ENCODE measurements at places on chromosomes 7 and 10.
A peak's percentile ranks its signal among the peaks of the same experiment; 100 is the strongest.

DNA sequence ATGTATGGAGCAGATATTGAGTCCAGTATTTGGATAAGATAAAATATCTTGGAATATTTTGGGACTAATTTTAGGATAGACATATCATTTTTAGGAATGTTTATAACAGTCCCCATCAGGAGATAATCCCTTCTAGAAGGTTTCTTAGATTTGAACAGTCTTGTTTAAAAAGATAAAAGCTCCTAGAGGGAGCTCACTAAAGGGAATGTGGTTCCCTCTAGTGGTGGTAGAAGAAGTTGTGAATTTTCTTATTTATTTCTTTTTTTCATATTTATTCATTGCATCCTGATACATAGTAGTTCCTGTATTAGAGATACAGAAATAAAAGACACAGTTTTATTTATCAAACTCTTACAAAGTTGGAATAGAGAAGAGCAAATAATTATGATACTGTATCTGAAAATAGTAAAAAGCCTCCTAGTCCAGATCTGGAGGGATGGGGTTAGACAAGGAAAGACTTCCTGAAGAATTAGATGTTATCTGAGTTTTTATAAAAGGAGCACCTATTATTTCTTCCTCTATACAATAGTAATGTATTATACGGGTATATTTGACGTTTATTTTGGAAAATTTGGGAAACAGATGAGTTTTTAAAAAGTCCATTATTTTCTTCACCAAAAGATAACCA lies 24.5 kb upstream of the KLF14 start:
- no peak for DNase-seq

DNA sequence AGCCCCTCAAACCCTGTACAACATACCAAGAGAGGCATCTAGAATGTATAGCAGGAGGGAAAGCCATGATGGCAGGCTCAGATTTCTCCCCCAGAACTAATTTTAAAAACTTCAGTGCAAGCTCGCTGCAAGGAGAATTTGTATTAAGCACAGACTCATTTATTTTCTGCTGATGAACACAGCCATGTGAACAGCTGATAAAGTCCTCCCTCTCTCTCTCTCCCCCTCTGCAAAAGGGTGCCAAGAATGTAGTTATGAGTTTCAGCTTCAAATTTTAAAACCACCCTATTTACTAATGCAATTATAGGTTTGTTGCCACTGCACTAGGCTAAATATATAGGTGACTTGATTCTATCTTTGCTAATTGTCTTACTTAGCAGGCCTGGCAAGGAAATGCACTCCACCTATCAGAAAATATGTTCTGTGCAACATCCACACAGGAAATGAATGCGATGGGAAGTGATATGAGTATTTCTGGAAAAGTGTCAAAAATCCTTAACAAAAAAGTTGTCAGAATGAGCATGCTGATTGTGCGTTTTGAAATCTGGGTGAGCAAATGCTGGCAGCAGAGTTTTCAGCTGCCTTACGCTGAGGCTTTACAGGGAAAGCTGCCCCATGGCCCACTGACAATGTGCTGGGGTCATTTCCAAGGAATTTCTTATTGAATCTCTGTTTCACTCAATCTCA lies 43.4 kb upstream of the GHITM start:
- DNase-seq = no peak

- DNase-seq = no peak
These were observed 17.7 kb upstream of the ASB4 start for GRCh38 chr7:95467912-95468607.

- no peak for DNase-seq
These were observed 53.6 kb downstream of the INSIG1 start for GRCh38 chr7:155351120-155351870.

DNA sequence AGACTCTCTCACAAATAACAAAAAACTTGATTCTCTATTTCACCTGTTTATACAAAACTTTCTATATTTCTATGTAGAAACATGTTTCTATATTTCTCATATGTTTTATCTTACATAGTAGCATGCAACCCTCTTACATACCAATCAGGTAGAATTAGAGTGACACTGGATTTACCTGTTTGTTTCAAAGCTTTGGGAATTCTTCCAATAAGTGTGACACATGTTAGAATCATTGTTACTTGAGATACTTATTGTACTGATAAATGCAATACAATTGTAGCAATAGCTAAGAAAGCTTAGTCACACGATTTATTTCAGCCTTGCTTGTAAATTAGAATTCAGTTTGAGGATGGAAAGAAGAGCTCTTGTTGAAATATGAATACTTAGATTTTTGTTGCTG lies 4.9 kb downstream of the HYAL4 start:
- no peak for DNase-seq

GRCh38 chr7:54932818-54933543 lies 85.8 kb upstream of the EGFR start:
- no peak for DNase-seq

- DNase-seq = peak; percentile 51
These were observed 8.9 kb downstream of the ANXA11 start for GRCh38 chr10:80196270-80196949.

DNA sequence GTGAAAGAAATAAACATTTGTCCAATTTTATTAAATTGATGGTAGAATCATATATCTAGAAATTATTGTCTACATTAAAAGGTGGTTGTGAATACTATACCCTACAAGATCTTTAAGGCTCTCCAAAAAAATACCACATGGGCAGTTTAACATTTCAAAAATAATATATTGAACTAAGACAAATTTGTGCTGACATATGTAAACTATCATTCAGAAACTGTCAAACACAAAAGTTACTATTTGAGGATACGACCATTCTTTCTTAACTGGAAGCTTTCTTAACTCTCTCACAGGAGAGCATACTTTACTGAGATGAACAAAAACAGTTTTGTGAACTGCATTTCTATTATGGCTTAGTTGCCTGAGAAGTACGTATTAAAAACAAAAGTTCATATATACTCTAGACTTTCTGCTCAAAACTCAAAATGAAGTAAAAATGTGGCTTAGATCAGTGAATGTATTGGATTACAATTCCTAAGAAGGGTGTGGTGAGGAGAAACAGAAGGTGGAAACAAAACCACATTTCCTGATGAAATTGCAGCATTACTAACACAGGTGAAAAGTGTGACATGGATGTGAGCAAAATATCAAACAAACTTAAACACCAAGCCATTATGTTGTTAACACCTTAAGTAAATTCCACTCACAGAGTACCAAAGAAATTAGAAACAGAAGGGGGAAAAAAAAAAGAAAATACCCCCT lies 138.5 kb downstream of the SEMA3A start:
- DNase-seq = no peak

DNA sequence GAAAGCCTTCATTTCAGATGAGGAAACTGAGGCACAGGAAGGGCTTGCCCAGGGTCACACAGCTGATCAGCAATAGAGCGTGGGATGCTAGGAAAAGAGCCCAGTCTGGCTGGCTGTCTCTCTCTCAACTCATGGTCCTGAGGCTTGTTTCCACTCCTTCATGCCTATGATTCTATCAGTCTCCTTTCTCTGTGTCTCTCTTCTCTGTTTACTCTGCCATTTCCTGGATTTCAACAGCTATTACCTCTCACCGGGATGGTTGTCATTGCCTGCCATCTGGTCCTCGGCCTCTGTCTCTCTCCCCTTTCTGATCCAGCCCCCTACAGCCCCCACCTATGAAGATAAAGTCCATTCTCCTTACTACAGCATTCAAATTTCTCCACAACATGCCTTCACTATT lies 93.3 kb upstream of the AGBL3 start:
- DNase-seq = no peak

DNA sequence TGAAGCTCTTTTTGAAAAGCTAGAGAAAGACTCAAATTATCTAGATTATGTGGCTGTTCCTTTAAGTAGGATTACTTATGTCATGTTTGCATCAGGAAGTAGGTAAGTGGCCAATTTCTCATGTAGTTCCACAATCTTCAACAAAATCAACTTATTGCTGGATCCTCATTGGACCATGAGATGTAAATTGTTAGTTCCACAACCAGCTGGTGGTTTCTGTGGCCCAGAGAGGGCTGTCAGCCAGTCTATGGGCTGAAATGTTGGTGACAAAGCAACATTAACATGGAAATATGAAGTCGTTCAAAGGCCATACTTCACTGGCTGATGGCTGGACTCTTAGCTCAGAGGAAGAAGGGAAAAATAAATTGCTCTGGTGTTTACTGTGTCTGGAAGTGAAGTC lies 157.9 kb downstream of the PLXDC2 start:
- no peak for DNase-seq

GRCh38 chr10:14954001-14954770 lies at the start of gene DCLRE1C:
TSS of gene DCLRE1C (minus strand) at chr10:14954096. CDS start at chr10:14954010, 86 bp downstream.
- DNase-seq = peak; percentile 74

- no peak for DNase-seq
These were observed at the start of gene TMEM140 for GRCh38 chr7:135147899-135148721. TSS of gene TMEM140 (plus strand) at chr7:135148072. CDS start at chr7:135164442, 16,370 bp downstream.

- DNase-seq = no peak
These were observed 8.9 kb upstream of the ACSL5 start for GRCh38 chr10:112365014-112365432.

- DNase-seq = no peak
These were observed 20.1 kb downstream of the CYTH3 start for GRCh38 chr7:6252341-6252746.

GRCh38 chr7:75756991-75757676 lies 14.9 kb downstream of the CCL26 start:
- no peak for DNase-seq

GRCh38 chr10:43926875-43927406 lies 278.3 kb upstream of the ZNF32 start:
- no peak for DNase-seq

DNA sequence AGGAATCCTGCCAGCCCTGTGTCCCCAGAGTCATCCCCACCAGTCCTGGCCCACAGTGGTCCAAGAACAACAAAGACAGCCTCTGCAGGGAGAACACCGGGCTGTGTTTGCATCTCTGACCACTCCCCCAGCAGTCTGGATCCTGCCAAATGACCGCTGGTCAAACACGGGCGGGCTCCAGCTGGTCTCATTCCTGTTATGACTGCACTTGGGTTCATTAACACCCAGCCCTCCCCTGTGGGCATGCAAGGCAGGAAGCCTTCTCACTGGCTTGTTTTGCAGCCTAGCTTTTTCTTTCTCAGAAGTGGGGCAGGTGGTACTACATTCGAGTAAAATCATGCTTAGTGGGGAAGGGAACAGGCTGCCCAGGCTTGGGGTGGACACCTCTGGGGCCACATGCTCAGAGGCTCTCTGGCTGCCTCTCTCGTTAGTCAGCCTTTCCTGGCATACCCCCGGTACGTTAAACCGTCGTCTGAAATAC lies 190.0 kb downstream of the PLXNA4 start:
- DNase-seq = no peak

GRCh38 chr10:64396105-64396708 lies 875.0 kb downstream of the REEP3 start:
- no peak for DNase-seq

DNA sequence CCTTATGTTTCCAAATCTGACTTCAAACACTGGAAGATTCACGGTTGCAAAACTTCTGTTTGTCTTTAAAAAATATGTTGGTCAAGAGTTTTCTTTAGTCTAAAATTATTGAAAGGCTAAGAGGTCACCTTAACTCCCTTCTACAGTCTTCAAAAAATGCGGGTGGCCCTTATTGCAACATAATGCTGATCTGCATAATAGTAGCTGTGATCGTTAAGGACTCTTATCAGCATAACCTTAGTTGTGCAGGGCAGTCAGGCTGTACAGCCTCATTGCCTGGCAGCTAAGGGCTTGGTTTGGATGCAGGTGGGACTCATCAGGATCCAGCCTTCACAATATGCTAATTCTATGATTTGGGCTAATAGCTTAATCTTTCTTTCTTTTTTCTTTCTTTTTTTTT lies 15.0 kb downstream of the KIAA1217 start:
- DNase-seq = no peak

GRCh38 chr10:84613336-84614021 lies 285.1 kb downstream of the CCSER2 start:
- DNase-seq = no peak

Measured in activated T-cell treated with anti-CD3 and anti-CD28 coated beads for 1 hour (primary cell).